IPS DF 19.7 (cell line): ENCODE measurements at places on chromosomes 13 and 19.

DNA sequence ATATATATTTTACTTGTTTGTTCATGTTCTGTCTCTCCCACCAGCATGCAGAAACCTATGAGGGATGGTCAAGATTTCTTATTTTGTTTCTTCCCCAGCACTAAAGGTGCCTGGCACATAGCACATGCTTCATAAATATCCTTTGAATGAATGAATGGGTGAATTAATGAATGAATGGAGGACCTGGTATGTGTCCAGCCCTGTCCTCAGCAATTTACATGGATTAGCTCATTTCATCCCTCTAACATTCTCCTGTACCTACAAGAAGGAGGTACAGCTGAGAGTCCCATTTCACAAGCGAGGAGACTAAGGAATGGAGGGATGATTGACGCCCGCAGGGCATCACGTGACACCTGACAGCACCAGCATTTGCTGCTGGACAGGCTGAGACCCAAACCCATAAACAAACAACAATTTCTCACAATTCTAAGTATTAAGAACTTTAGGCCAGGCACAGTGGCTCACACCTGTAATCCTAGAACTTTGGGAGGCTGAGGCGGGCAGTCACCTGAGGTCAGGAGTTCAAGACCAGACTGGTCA lies 6.8 kb upstream of the BCAT2 start:
- no peak for DNase-seq

DNA sequence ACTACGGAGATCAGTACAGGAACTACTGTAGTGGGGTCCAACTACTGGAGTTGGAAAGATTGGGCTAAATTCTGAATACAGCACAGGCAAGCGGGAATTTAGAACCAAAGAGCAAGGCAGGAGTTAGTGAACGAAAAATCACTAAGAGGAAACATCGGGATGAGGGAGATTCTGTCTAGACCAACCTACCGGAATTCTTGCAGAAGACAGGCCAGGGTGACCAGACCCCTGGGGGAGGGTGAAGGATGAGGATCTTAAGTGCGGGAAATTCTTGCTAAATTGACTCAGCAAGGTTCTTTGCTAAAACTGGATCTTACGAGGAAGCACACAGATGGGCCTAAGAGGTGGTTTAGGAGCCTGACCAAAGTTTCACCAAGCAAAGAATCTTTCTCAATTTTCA lies 13.2 kb upstream of the PSPC1 start:
- DNase-seq: no peak

GRCh38 chr13:27794921-27795717 lies 2.8 kb downstream of the GSX1 start:
- no peak for DNase-seq

GRCh38 chr19:41226053-41226873 lies 7.2 kb downstream of the AXL start:
- DNase-seq: no peak

DNA sequence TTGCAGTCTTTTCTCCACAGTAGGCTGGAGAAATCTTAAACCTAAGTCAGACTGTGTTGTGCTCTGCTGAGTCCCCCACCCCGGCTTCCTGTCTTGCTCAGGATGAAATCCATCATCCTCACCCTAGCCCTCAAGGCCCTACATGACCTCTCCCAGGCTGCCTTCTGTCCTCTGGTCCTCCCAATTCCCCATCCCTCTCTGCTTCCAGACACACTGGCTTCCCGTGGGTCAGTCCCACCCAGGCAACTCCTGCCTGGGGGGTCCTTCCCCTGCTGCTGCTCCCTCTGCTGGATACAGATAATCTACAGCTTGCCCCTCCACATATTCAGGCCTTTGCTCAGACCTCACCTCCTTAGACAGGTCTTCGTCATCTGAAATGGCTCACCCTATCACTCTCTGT lies 18.4 kb upstream of the CBY2 start:
- DNase-seq: no peak

- no peak for DNase-seq
Measured at GRCh38 chr13:71730267-71730666, 136.7 kb downstream of the DACH1 start.

DNA sequence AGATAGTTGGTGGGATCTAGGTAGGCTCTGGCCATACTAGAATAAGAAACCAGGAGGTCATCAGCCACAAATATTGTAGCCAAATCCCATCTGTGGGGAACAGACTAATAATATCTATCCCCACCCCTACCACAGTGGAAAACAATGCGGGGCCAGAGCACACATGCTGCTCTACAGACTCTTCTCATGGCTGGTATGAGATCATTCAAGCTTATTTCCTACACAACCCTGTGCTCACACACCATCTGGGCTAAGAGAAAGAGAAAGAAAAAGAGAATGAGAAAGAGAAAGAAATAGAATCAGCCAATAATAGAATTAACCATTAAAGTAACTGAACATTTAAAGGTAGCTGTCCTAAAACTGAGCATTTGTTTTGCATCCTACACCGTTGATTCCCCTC lies 1268.4 kb upstream of the SPRY2 start:
- no peak for DNase-seq

GRCh38 chr13:85626603-85627002 lies 172.6 kb downstream of the SLITRK6 start:
- no peak for DNase-seq

DNA sequence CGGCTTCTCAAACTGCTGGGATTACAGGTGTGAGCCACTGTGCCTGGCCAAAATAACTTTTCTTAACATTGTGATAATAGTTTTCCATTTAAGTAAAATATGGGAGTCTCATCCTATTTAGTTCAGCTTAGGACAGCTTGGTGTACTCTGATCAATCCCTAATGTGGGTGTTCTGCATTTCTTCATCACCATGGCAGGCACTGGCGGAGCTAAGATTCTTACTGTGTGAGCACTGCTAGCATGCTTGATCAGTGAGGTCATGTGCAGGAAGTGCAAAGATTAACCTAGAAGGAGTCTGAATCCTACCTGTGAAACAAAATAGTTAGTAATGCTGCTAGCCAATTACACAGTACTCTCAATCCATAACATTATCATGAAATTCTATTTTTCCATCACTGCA lies 1684.2 kb upstream of the SLC10A2 start:
- no peak for DNase-seq

GRCh38 chr13:85521657-85522056 lies 277.6 kb downstream of the SLITRK6 start:
- no peak for DNase-seq

GRCh38 chr13:50357586-50358118 lies 342.4 kb downstream of the KCNRG start:
- no peak for DNase-seq

DNA sequence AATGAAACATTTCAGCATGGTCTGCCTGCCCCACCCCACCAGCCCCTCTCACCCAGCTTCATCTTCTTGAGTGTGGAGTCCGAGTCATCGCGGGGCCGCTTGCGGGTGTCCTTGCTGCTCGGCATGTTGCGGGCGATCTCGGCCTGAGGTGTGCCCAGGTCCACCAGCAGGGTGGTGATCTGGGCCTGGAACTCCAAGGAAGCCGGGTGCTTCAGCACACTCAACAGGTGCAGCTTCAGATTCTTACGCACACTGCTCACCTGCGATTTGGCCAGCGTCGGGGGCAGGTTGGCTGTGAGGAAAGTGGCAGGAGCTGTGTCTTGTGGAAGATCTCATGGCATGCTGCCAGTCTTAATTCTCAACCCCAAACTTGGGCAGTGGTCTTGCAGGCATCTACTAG lies 20.7 kb downstream of the SYMPK start:
- no peak for DNase-seq

DNA sequence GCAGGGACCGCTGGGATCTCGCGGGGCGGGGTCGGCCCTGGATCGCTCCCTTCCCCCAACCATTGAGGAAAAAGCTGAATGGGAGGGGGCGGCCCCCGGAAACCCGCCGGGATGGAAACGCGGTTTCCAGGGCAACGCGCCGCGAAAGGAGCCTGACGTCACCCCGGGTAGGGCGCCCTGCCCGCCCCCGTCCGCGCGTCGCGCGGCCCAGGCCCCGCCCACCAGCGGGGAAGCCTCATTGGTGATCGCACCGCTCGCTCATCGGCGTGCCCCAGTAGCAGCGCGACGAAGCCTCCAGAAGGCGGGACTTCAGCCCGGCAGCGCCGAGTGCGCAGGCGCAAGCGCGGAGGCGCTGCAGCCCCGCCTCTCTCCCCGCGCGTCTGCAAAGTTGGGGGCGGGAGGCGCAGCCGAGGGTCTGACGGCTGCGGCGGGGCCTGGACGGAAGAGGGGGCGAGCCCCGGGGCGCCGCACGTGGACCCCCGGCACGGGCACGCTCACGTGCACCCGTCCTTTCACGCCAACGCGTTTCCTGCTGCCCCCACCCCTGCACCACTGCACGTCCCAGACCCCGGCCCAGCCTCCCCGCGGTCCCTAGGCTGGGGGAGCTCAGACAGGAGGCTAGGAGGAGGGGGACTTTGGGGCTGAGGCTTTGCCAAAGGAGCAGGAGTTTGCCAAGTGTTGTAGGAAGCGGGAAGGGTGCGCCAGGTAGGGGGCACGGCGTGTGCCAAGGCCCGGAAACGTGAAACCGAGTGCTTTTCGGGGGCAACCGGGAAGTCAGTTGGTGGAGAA lies 8.2 kb upstream of the CIRBP start:
- DNase-seq: no peak

DNA sequence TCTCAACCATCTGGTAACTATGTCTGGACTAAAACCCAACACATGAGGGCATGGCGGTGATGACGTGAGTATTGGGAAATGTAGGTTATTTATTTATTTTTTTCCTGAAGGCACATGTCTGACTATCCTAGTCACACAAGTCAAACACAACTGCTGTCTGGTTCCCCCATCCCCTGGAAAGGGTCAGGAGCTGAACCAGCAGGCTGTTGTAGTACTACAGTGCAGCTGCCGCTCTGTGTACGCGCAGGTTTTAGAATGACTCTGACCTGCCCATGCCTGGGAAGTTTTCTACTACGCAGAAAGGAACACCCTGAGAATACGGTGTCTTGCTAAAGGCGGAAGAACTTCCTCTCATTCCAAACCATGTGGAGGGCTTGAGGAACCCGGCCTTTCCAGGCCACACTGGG lies 1.2 kb downstream of the SLC7A1 start:
- no peak for DNase-seq

GRCh38 chr19:17889609-17890214 lies 18.0 kb downstream of the SLC5A5 start:
- DNase-seq: no peak

- no peak for DNase-seq
Measured at GRCh38 chr13:51967482-51968446, 43.5 kb downstream of the ATP7B start.

GRCh38 chr13:29568731-29569130 lies 26.8 kb downstream of the SLC7A1 start:
- DNase-seq: no peak

GRCh38 chr19:46717034-46717715 lies at the start of gene PRKD2:
PRKD2 (minus strand) TSS chr19:46717114; CDS start chr19:46716370, 744 bp downstream.
- DNase-seq: no peak

- no peak for DNase-seq
Measured at GRCh38 chr19:3315676-3315973, 50.8 kb upstream of the NFIC start.

- no peak for DNase-seq
Measured at GRCh38 chr13:104949840-104950740, 1585.4 kb downstream of the EFNB2 start.

DNA sequence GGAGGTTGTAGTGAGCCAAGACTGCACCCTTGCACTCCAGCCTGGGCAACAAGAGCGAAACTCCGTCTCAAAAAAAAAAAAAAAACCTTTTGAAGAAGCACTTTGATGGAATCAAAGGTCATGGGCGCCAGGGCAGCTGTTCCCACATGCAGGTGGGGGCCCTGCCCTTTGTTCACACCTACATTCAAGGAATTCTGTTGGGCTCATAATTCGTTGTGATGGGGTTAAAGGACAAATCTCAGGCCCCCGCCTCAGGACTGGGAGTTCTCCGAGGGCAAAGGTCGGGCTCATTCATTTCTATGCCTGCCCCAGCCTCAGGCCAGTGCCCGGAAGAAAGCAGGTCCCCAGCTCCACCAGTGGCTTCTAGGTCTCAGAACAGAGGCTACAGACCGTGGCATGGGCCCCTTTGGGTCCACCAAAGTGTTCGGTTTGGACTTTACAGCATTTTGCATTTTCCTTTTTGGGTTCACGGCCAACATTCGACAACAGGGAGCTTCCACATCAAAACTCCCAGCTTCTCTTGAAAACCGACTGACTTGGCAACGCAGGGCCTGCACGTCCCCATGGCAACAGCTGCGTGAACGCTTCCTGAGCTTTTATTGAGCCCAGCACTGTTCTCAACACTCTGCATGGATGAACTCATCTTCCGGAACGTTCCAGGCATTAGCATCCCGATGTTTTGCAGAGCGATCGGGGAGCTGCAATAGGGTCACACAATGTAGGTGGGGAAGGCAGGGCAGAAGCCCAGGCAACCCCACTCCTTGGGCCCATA lies 10.1 kb upstream of the GTF2F1 start:
- no peak for DNase-seq

GRCh38 chr19:54268936-54269335 lies 11.9 kb upstream of the LILRB5 start:
- no peak for DNase-seq

- DNase-seq: no peak
Measured at GRCh38 chr13:35480346-35480745, 3.9 kb upstream of the MAB21L1 start.

GRCh38 chr13:110506859-110507566 lies 54.5 kb downstream of the RAB20 start:
- no peak for DNase-seq

DNA sequence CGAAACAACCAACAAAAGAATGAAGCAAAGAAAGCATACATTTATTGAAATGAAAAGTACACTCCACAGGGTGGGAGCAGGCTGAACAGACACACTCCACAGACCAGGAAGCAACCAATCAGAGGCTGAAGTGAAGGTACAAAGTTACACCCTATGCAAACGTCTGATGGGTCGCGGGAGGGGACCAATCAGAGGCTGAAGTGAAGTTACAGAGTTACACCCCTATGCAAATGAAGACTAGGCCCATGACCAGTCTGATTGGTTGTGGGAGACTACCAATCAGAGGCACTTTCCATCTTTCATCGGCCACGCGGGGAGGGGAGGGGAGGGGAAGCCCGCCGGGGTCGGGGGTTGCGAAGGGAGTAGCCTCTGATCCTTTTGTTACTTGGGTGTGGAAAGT lies 12.4 kb upstream of the FBL start:
- DNase-seq: peak; percentile 95

DNA sequence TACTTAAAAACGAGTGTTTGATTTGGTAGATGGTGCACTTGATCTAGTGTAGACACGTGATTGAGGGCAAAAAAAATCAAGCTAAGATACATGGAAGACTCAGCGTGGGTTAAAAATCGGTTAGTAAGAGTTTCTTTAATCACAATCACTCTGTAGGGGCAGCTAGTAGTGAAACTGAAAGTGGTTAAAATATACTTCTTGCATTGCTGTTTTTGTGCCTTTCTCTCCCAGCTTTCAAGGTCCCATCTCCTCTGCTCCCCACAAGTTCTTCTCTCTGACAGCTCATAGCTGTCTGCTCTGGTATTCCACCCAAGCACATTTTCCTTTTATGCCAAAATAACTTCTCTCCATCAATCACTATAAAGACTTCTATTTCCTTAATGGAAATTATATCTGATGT lies 1089.7 kb downstream of the EFNB2 start:
- DNase-seq: no peak

DNA sequence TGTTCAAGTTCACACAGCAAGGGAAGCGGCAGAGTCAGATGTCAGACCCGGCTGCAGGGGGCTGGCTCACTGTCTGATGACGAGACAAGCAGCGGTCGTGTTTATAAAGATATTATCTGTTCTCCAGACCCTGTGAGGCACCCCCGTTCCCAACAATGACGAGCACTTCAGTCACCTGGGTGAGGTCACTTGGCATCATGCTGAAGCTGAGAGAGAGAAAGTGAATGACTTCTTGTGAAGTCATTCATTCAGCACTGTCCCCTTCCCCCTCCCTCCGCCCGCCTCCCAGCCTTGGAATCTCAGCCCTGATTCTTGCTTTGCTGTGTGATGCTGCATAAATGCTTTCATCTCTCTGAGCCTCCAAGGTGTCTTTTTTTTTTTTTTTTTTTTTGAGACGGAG lies 4.9 kb upstream of the LYPD3 start:
- no peak for DNase-seq
